ENCODE measurements at places on chromosomes 16 and 17.

GRCh38 chr17:2266045-2266864 lies 37.3 kb downstream of the SMG6 start:
- peak; percentile 67 for DNase-seq

DNA sequence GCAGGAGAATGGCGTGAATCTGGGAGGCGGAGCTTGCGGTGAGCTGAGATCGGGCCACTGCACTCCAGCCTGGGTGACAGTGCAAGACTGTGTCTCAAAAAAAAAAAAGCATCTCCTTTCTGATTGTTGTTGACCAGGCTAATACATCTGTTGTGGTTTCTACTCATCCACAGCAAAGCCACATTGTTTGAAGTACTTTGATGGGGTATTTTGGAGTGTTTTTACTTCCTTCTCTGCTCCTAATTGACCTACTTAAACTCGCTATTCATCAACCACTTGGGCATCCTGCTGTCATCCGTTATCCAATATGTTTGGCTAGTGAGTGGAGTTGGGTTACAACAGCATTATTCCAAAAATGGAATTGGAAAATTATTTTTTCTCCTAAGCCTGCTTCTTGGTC lies 3.5 kb upstream of the CDC27 start:
- DNase-seq: no peak

DNA sequence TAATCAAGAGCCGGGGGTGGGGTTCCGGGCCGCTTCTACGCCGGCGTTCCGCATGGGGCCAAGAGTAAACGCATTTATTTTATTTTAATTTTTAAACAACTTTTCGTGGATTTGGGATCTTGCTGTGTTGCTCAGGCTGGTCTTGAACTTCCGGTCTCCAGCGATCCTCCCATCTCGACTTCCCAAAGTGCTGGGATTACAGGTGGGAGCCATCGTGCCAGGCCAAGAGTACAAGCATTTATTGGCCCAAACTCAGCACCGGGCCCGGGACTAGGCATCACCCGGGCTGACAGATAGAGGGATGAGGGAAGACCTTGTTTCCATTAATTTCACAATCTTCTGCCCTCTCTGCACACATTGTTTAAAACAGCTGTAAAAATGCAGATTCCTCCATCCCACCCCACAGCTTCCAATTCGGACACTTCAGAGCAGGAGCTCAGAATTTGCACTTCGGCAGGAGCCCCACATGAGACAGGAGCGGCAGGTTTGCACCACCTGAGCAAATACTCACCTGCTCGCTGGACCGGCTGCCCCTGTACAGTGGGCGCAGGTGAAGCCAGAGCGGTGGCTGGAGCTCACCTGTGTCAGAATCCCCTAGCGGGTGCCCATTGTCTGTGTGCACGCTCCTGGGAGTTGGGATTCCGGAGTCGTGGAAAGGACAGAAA lies 663 bp upstream of the GINS2 start:
- DNase-seq: no peak

GRCh38 chr16:85862476-85863383 lies 36.2 kb upstream of the IRF8 start:
- no peak for DNase-seq

DNA sequence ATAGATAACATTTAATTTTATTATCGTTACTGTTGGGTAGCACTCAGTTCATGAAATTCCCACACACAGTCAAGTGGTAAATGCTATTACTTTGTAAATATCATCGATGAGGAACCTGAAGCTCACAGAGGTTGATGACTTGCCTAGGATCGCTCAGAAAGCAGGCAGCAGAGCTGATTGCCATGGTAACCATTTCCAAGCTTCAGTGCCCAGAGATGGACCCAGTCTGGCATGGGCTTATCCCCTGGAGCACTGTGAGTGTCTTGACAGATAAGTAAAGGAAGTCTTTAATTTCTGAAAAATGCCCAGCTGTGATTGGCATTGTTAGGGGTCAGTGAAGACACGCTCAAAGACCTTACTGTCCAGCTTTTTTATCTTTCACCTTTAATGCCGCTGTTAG lies 95.0 kb downstream of the PRKCB start:
- no peak for DNase-seq

- peak; percentile 28 for DNase-seq
Measured at GRCh38 chr16:15482068-15482747, 47.8 kb downstream of the BMERB1 start.

DNA sequence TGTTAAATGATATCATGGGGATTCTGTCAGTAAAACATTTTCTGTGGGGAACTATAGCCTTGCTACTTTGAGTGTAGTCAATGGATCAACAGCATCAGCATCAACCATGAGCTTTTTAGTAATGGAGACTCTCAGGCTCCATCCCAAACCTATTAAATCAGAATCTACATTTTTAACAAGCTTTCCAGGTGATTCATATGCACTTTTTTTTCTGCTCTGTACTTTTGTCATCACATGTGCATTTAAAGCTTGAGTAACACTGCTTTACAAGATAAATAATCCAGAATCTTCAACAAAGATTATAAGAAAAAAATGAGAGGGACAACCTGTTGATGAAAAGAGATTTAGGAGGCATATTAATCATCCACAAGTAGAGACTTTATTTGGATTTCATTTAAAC lies 23.5 kb downstream of the NUP93 start:
- DNase-seq: no peak

GRCh38 chr16:11597235-11598095 lies 10.7 kb upstream of the LITAF start:
- DNase-seq: no peak

- peak; percentile 37 for DNase-seq
Measured at GRCh38 chr17:41917679-41918313, 955 bp downstream of the ACLY start.

DNA sequence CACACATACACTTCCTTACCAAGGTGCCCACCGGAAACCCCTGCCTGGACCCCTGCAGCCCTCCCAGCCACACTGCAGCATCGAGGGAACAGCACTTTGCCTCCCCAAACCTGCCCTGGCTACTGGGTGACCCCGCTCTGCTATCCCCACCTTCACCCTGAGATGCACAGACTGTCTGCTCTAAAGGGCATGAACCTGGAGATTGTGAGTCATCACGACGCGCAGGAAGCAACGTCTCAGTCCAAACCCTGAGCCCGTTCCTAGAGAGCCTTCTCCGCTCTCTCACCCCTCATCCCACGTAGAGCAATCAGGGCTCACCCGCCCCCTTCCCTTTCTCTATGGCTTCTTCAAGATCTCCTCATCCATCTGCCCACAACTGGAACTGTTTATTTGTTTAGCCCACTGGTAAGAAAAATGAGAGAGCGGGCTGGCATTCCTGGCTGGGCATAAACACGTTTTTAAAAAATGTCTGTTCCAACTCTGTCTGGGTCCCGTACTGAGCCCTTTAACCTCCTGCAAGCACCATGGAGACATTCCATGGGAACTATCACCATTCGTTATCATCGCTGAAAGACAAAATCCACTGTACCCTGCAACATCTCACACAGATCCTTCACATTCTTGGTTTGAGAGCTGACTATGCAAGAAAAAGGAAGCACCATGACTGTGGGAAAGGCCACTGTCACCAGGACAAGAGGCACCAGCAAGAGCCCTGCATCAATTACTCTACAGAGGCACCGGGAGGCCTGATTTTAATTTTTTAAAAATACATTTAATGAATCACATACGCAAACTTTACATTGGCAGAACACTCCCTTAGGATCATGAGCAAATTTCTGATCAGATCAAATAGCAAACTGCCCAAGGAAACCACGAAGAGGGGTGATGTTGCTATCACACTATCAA lies 28.2 kb downstream of the ZFHX3 start:
- DNase-seq: no peak

GRCh38 chr17:45227926-45228762 lies 6.5 kb downstream of the FMNL1 start:
- peak; percentile 46 for DNase-seq

DNA sequence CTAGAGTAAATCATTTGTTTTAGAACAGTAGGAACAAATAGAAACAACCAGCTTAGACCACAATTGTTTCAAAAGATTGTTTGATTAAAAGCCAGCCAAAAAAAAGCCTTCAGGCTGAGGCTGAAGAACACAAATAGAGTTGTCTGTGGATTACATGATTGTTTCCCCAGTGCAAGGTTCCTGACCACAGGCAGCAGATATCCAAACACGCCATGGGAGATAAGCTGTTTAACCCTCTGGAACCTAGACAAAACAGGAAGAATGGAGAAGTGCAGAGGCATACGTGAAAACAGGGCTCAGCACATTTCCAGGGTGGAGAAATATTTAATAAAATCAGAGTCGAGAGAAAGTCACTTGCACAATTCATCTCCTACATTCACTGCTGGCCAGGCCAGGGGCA lies 21.0 kb downstream of the ATPAF2 start:
- no peak for DNase-seq

DNA sequence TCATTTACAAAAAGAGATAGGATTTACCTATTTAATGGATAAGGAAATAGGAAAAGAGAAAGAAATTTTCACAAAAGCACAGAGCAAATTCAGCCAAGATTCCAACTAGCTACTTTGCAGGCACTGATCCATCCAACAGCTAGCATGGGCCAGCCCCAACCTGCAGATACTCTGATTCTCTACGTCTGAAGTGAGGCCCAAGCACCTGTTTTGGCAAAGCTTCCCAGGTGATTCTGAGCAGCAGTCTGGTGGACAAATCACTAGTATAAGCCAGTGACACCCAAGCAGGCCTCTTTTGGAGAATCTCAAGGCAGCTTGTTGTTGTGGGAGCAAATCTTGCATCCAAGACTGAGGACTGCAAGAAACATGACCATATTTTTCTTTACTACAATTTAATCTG lies 20.9 kb upstream of the CALB2 start:
- DNase-seq: no peak

- DNase-seq: no peak
Measured at GRCh38 chr17:81735264-81736102, 23.4 kb downstream of the SLC25A10 start.

GRCh38 chr16:30139583-30140481 lies 16.8 kb upstream of the MAPK3 start:
- no peak for DNase-seq

DNA sequence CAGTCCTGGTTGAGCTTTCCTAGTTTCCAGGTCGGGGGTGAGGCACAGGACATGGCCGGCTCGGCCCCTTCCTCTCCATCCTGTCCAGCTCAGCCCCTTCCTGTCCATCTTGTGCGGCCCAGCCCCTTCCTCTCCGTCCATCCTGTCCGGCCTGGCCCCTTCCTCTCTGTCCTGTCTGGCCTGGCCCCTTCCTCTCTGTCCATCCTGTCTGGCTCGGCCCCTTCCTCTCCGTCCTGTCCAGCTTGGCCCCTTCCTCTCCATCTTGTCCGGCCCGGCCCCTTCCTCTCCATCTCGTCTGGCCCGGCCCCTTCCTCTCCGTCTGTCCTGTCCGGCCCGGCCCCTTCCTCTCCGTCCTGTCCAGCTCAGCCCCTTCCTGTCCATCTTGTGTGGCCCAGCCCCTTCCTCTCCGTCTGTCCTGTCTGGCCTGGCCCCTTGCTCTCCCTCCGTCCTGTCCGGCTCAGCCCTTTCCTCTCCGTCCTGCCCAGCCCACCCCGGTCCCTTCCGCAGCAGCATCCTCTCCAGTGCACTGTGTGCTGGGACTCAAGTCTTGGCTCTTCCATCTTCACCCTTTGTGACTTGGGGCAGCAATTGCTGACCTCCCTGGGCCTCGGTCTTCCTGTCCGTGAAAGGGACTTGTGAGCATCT lies 5.5 kb upstream of the ZNF750 start:
- DNase-seq: no peak

GRCh38 chr17:40458851-40459482 lies 15.7 kb downstream of the IGFBP4 start:
- no peak for DNase-seq

DNA sequence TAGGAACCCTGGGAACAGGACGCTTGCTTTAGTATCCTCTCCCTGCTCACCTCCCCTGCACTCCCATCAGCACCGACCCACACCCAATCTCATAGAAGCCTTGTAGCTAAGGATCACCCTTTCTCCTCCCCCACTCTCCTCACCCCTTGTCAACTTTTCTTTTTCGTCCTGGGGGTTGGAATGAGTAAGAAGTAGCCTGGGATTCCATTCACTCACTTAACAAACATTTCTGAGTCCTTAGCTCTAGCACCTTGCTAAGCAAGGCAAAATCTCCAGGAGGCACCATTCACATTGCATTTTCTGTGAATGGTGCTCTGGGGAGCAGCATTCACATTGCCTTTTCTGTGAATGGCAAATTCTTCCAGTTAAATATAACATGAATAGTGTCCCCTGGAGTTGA lies 1.1 kb upstream of the PGAP3 start:
- no peak for DNase-seq

All from stimulated activated CD4-positive, alpha-beta T cell treated with anti-CD3 and anti-CD28 coated beads, Interleukin-12 subunit alpha, Interleukin-12 subunit beta, amount 100 ng/mL, for 4 hours (primary cell).